ENCODE measurements at places on chromosomes 16 and 17.
A peak's percentile ranks its signal among the peaks of the same experiment; 100 is the strongest.

DNA sequence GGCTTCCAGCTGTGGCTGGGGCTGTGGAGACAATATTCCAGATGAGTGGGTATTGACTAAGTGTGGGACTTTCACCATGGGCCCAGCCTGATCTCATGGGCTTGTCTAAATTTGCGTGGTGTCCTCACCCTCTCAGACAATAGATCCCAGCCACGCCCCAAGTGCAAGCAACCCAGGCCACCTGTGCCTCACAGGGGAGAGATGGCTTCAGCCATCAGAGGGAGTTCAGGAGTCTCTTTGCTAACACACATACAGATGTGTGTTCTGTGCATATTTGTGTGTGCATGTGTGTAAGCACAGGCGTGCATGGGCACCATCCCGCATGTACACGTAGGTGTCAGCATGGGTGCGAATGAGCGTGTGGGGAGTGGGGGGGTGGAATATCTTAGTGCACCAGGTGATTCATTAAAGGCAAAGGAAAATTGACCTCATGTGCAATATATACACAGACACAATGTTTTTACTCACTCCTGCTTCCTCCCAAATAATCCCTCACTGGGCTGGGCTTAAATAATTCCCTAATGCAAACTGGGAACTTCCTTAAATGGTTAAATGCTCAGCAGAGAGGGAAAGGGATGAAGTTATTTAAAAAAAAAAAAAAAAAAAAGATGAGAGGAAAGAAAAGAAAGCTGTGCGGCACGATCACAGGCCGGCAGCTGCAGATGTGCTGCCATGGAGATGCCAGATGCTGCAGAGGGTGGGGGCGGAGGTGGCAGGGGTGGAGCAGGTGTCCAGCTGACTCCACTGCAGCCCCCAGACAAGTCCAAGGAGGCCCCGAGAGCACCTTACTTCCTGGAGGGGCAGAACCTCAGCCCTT lies 24.0 kb upstream of the CDC42EP4 start:
- no peak for DNase-seq

DNA sequence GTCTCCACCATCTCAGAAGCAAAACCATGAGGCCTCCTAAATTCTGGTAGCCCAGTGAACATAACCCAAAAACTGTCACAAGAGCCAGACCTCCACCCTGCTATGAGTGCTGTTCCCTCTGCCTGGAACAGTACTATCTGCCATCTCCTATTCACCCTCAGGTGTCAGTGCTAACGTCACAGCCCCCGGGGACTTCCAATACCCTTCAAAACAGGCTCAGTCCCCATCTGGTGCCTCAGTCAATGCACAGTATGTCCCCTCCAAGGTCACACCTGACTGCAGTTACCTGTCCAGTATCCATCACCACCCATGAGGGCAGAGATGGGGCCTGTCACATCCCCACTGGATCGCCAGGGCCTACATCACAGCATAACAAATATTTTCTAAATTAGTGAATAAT lies 11.5 kb downstream of the CREBBP start:
- no peak for DNase-seq

DNA sequence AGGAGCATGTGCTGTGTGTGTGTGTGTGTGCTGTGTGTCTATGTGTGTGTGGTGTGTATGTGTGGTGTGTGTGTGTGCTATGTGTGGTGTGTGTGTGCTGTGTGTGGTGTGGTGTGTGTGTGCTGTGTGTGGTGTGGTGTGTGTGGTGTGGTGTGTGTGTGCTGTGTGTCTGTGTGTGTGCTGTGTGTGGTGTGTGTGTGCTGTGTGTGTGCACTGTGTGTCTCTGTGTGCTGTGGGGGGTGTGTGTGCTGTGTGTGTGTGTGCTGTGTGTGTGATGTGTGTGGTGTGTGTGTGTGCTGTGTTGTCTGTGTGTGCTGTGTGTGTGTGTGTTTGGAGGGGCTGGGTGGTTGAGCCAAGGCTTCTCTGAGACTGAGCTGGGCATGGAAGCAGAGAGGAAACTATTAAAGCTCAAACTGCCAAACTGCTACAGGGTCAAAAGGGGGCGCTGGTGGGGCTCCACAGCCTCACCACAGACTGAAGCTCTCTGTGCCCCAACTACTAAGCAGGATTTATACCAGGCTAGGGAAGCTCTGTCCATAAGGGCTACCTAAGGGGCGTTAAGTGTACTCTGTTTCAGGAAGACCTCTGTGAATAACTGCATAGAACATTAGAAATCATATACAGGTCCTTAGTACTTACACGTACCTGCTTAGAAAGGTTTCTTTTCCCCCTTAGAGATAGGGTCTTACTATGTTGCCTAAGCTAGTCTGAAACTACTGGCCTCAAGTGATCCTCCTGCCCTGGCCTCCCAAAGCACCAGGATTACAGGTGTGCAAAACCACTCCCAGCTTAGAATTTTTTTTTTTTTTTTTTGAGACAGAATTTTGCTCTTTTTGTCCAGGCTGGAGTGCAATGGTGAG lies 27.8 kb upstream of the GHDC start:
- peak; percentile 51 for DNase-seq

- no peak for DNase-seq
Observed at GRCh38 chr16:68370581-68371275, 59.9 kb downstream of the PRMT7 start.

DNA sequence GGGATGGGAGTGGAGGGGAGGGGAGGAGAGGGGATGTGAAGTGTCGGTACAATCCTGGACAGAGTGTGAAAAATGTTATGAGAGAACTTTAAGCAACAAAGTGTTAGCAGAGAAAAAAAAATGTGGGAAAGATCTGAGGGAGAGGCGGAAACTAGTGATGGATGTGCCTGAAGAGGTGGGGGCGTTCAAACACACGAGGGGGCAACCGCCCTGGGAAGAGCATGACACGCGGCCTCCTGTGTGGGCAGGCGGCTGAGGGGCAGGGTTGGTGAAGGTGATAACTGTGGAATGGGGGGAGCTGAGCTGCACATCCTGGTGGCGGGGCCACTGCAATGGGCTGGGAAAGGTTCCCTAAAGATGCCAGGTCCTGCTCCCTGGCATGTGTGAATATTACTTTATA lies 30.1 kb downstream of the IFT140 start:
- DNase-seq, result no peak

DNA sequence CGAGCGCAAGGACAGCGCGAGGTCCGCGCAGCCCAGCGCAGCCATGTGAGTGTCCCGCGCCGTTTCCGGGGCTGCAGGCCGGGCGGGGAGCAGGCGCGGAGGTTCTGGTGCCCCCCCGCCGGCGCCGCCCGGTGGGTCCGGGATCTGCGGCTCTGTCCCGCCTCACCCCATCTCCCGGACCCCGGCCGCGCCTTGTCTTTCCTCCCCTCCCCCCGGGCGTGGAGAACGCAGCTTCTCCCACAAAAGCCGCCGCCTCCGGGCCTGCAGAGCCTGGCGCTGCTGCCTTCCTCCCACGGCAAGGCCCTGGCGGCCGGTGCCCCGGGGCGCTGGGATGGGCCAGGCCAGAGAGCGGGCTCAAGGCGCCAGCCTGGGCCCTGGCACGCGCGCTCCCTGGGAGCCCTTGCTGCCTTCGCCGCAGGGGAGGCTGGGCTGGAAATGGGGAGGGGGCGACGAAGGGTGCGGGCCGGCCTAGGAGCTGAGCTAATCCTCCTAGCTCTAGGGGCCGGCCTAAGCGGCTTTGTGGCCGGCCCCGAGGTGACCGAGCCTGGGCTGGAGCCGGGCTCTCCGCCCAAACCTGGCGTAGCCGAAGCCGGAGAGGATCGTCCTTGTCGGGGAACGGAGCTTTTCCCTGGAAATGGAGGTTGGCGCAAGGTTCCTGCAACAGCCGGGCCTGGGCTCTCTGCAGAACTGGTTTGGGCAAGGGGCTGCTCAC lies 397 bp downstream of the RIPOR1 start:
- peak; percentile 41 for DNase-seq

DNA sequence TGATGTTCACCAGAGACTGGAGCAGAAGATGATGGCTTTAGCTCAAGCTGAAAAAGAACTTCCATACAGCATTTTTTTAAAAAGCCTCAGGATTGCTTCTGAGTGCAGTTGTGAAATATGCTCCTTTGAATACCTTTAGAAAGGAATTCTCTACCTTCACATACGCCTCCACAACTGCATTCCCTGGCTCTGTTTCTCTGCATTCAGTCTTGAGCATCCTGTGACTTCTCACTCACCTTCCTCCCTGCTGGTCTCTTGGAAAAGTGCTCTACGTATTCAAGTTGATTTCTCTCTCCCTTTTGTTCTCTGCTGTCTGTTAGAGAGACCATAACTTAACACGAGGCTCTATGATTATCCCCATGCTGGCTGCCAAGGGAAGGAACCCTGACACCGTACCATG lies 34.5 kb downstream of the HS3ST2 start:
- DNase-seq, result no peak

DNA sequence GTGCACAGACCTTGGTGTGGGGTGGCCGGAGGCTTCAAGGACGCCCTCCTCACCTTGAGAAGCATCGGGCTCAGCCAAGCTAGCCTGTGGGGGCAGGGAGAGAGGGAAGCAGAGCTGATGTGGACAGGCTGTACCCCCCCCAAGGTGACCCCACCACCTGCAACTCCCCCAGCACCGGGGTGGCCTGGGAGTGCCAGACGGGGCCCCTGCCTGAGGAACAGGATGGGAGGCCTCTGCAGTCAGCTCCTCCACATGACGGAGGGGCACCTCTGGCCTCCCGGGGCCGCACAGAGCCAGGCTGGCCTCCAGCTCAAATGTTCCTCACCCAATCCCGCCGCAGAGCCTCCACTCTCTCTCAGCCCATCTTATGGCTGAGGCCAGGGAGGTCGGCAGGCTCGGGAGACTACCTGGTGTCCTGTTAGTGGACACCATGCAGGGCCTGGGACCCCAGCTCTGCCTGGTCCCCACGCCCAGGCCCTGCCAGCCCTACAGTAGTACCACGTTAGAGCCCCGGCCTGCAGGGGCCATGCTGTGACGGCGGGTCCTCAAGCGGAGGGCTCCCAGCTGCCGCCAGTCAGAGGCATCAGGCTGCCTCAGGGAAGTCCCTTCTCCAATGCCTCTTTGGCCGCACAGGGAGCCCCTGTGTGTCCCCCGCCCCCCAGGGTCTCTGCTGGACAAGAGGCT lies 19.4 kb upstream of the SLC38A10 start:
- no peak for DNase-seq

DNA sequence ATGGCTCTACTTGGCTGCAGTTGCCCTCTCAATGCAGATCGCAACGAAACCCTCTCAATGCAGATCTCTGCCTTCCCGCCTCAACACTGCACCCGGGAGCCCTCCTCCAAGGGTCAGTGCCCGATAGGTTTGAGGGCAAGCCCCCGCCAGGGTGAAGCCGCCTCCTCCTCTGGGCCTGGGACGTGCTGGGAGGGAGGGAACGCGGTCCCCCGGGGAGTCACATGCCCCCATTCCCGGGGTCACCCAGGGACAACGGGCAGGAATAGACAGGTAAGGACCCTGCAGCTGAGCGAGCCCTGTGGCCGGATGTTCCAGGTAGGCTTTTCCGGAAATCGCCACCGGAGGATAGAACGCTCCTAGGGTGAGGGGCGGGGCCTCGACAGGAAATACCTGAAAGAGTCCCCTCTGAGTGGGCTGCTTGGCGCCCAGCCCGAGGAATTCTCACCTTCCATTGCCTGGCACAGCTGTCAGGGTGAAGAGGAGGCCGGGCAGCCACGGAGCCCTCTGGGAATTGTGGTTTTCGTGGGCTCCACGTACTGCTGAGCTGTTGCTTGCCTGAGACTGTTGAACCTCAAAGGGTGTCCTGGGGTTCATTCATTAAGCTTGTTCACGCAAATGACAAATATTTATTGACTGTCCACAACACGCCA lies 12.8 kb downstream of the ZNF174 start:
- DNase-seq, result no peak

DNA sequence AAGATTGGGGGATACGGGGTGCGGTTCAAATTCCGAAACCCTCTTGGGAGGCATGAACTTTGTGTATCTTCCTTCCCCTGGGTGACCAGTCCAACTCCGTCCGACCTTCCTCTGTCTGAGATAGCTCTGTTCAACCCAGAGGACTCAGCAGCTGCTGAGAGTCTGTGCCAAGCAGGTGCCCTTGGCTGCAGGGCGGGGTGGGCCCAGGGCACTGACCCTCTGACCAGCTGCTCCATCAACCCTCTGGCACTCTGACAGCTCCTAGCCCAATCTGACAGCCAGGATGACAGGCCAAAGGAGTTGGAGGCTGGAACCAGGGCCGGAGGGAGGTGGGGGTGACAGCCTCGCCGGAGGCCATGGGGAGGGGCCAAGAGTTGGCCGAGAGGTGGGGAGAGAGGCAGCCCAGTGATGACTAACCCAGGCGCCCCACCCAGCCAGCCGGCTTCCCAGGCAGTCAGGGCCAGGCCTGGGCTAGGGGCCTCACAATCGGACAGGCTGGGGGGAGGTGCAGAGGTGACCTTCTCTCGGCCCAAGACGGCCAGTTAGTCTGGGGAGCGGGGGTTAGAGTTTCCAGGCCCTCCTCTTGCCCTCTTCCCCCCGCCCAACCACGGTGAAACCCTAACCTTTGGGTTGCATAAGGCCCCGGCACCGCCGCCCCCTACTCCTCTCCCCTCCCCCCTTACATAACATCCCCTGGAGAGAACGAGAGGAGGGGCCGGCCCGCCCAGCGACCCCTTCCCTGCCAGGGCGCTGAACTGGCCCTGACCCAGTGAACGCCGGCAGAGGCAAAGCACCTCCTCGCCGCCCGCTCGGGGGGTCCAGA lies 5.0 kb upstream of the TLCD2 start:
- peak; percentile 94 for DNase-seq

DNA sequence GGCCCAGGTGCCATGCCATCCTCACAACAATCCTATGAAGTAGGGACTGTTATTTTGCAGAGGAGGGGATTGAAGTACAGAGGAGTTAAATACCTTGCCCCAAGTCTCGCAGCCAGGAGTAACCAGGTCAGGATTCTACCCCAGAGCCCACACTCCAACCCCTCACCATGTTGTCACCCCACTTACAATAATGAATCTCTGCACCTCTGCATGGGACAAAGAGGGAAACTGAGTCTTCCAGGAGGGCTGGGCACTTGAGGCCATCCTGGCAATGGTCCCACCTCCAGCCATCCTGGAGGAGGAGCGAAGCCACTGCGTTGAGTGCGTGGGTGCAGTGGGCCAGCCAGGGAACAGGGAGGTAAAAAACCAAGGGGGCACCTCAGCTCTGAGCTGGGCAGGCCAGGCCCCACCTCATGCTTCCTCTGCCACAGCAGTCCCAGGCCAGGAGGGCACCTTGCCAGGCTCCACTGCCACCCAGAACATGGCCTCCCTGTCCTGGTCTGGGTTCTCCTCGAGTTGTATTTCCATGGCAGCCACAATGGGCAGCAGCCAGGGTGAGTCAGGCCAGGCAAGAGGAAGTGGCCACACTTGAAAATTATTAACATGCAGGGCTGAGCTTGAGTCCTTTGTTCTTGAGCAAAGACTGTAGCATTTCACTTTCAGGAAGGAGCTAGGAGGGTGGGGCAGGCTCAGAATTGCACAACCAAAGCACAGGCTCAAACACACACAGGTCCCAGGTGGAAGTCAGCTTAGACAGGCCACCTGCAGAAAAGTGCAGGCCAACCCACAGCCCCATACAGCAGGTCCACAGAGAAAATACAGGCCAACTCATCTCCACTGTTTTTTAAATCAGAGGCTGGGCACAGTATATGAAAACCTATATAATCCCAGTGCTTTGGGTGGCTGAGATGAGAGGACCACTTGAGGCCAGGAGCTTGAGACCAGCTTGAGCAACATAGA lies 52.1 kb downstream of the CUEDC1 start:
- DNase-seq, result peak; percentile 81

DNA sequence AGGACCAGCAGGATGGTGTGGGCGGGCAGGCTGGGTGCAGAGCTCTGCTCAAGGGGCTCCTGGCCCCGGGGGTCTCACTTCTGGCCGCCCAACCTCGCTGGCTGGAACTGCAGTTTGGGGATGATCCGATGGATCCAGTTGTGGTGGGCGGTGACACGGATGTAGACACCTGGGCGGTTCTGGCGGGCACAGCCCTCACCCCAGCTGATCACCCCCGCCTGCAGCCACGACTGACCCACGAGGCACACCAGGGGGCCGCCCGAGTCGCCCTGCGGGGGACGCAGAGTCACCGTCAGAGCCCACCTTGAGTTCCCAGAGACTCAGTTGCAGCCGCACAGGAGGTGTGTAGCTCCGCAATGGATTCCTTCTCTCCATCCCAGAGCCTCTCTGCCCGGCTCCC lies 7.5 kb downstream of the PRSS27 start:
- no peak for DNase-seq
